NCI-H2081 treated with DMSO at 0.1 percent for 48 hours (cell line): ENCODE measurements at places on chromosomes 7 and 10.

DNA sequence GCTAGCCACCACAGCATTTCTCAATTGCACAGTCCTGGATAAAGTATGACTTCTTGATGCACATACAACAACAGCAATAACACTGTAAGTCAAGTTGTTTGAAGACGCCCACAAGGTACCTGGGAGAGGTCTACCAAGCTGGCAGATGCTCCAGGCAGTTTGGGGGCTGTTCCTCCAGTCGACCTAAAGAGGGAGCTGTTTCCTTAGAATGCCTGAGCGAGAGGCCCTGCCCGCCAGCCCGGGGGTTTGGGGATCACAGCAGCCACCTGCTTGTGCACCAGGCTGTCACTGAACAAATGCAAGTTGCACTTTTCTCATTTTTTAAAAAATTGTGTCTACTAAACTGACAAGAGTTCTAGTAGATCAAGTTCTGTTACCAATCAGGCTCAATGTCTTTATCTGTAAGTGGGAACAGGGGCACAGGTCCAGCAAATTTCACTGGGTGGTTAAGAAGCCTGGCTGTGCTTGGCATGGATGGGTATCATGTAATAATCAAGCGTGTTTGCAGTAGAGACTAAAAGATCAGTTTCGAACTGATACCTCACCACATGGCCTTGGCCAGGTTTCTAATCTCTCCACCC is 193.8 kb upstream of the ADO start:
- peak; percentile 14 for DNase-seq

DNA sequence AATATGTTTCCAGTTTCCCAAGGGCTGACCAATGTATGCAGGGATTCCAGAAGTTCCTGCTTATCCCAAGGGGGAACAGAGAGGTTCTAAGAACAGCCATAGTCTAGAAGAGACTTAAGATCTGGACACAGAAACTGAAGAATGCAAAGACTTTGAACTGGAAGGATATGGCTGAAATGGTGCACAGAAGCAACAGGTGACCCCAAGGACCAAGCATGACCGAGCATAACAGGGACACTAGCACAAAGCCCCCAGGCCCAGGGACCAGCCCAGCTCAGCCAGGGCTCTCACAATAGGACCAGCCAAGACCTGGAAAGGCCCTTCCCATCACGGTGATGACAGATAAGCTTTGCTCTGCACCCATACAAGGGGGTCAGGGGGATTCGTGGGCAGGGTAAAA is 213.0 kb upstream of the KMT2E start:
- no peak for DNase-seq

DNA sequence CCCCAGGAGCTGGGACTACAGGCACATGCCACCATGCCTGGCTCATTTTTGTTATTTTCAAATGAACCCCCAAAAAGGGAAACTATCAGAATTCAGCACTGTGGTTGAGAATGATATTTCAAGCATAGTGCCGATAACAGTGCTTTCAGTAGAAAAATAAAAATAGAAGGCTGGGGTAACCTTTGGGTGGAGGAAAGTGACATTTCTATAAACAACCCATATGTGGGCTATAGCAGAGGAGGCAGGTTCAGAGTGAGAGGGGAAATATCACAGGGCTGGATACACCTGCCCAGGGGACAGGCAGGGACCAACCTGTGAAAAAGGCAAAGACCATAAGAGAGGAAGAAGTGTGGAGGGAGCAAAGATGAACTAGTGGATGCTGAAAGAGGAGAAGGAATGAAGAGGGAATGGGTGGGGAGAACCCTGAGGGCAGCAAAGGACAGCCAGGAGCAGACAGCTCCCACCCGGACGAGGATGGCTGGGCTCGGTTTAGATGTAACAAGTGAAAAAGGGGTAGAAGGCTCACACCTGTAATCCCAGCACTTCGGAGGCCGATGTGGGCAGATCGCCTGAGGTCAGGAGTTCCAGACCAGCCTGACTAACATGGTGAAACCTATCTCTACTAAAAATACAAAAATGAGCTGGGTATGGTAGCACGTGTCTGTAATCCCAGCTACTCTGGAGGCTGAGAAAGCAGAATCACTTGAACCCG is 56.5 kb downstream of the MAP3K8 start:
- DNase-seq, result no peak

DNA sequence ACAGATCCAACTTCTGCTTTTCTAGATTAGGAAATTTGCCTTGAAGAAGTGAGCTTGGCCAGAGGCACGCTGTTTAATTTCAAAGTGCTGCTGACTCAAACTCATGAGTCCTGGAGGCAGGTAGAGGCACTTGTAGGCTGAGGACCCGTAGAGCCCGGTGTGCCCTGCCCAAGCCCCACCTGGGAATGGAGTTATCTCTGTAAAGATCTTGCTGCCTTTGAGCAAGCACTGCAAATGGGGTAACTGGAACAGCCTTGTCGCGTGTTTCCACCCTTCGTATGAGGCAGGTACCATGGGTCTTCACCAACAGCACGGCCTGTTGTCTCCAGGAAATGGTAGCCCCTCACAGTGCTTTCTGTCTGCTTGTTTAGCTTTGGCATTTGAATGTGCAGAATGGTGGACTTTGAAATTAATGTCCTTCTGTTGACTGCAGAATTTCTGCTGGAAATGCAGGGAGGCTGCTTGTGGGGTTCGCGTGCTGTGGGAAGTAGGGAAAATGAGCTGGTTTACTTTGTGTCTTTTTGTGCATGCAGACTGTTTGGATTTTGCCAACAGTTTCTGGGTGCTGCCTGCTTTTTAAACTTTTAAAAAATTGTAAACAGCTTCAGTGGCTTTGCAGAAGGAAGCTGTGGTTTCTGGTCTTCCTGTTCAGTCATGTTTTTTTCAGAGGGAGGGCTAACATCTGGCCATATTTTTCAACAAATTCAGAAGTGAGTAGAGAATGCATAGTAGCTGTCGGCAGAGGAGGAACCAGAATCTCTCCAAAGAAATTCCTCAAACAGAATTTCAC is 27.2 kb downstream of the CCM2 start:
- DNase-seq, result no peak

GRCh38 chr10:63446716-63447440 is 18.9 kb downstream of the JMJD1C start:
- no peak for DNase-seq
